ENCODE measurements at places on chromosomes 1 and 21. TPM values are rescaled to one million over a fixed set of nuclear protein-coding genes. Genes with fewer than 3 reads are reported as not detected.

- DNase-seq, result no peak
These were observed 19.7 kb downstream of the PBX1 start for GRCh38 chr1:164578479-164579200.

DNA sequence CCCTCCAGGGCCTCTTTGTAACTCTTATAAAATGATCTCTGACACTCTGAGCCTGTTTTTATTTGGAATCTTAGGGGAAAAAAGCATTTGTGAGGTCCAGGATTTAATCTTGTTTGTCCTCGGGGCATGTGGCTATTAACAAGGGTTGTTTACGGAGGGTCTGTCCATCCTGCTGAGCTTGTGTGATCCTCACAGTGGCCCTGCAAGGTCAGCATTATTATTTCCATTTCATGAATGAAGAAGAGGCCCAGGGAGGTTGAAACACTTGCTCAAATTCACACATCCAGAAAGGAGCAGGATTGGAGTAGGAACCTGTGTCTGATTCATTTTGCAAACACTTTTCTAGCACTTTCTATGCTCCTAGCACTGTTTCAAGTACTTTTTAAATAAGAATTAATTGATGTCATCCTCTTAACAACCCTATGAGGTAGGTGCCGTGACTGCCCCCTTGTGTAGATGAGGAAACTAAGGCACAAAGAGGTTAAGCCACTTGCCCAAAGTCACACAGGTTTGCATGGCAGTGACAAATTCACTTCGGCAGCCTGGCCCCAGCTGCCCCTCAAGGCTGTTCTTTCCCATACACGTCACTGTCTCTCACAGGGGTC lies 178.9 kb downstream of the MIS18A start:
- DNase-seq, result no peak

- DNase-seq, result no peak
These were observed 101.7 kb upstream of the FGGY start for GRCh38 chr1:59195151-59195550.

- no peak for DNase-seq
These were observed 594.7 kb upstream of the CAMK1G start for GRCh38 chr1:208988811-208989222.

DNA sequence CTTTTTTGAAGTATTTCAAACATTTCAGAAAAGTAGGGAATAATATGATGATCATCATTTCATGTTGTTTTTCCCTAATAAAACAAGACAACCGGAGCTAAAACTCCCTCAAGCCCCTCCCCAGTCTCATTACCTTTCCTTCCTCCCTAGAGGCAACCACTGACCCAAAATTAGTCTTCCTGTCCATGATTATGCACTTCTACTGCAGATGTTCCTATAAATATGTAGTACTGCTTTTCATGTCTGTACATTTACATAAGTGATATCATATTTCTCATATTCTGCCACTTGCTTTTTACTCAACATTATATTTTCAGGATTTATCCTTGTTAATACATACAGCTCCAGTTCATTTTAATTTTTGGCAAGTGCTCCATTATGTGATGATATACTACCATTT lies 58.7 kb upstream of the GOLT1A start:
- no peak for DNase-seq

DNA sequence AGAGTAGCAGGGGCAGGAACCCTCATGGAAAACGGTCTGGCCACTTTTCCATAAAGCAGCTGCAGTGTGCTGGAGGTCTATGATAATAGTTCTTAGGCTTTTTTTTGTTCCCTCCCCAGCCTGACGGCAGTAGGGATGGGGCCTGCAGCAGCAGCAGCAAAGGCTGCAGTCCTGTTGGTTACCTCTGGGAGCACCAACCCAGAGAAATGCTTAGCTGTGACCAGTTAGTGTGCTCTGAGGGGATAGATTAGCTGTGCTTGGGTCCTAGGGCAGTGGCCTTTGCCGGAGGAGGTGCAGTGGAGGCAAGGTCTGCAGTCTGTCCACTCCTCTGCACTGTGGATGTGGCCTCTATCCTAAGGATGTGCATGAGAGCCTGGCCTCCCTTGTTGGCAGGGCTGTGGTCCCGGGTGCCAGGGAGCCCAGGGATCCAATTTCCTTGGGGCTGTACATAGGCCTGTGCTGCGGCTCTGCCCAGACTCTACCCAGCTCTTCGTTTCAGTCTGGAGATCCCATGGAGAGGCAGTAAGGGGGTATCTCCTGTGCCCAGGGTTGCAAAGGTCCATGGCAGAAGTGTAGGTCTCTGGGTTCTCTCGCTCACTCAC lies 322.7 kb downstream of the PTBP2 start:
- no peak for DNase-seq

- DNase-seq, result no peak
These were observed 49.6 kb upstream of the IRF2BP2 start for GRCh38 chr1:234659538-234659937.

DNA sequence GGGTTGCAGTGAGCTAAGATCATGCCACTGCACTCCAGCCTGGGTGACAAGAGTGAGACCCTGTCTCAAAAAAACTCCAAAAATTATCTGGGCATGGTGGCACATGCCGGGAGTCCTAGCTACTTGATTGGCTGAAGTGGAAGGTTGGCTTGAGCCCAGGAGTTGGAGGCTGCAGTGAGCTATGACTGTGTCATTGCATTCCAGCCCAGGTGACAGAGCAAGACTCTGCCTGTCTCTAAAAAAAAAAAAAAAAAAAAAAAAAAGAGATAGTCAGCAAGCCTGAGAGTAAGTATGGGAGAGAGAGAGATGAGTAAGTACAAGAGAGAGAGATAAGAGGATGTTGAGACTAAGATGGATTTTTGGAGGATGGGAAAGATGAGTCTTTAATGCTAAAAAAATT lies 180.8 kb upstream of the CACYBP start:
- DNase-seq, result no peak

DNA sequence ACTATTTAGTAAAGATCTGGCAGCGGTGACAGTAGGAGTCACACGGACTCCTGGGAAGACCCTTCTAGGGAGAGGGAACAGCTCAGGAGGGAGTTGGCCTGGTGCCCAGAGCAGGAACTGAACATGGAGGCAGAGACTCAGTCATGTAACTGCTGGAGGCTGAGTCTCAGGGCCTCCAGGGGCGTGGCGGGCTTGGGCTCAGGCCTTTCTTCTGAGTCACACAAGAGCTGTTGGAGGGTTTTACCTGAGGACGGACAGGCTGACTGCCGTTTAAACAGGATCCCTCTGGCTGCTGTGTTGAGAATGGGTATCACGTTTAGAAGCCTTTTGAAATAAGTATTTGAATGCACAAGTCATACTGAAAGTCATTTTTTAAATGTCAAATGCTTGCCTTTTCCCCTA lies 7.2 kb upstream of the ETS2 start:
- no peak for DNase-seq

DNA sequence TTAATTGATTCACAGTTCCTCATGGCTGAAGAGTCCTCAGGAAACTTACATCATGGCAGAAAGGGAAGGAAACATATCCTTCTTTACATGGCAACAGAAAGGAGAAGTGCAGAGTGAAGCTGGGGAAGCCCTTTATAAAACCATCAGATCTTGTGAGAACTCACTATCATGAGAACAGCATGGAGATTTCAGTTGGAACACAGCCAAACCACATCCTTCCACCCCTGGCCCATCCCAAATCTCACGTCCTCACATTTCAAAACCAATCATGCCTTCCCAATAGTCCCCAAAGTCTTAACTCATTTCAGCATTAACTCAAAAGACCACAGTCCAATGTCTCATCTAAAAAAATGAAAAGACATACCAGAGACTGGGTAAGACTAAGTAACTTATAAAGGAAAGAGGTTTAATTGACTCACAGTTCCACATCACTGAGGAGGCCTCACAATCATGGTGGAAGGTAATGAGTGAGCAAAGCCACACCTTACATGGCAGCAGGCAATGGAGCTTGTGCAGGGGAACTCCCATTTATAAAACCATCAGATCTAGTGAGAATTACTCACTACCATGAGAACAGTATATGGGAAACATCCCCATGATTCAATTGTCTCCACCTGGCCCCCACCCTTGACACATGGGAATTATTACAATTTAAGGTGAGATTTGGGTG lies 105.2 kb downstream of the MRPL39 start:
- DNase-seq, result no peak

GRCh38 chr1:159987186-159987585 lies 33.1 kb upstream of the SLAMF9 start:
- DNase-seq, result no peak

- no peak for DNase-seq
These were observed 28.2 kb downstream of the STPG1 start for GRCh38 chr1:24385160-24385940.

DNA sequence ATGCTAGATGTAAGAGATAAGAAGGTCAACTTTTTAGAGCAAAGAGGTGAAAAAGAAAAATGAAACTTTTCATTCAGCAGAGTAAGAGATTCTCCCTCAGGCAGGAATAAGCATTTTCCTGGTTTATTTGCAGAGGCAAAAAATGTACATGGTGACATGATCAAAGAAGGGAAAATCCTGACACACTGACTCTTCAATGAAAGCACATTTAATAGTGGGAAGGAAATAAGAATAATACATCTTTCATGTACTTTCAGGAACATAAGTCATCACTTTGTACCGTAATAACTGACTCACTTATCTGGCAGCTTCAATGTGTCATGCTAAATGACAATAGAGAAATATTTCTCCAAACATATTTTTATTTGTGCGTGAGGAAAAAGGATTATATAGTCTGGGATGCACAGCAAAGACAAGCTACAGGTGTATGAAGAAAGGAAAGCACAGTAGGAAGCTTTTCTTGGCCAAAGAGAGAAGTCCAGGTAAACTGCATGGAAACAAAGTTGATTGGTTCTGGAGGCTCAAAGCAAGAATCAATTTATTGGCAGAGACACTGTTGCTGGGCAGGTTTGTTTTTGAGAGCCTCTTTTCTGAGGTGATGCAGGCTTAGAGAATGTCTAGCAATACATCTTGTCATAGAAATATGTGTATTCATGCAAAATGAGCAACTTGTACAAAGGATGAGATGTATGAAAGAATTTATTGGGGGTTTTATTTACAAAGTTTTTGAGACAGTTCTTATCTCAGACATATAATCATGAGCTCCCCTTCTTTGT lies 1409.0 kb downstream of the PLA2G4A start:
- no peak for DNase-seq

DNA sequence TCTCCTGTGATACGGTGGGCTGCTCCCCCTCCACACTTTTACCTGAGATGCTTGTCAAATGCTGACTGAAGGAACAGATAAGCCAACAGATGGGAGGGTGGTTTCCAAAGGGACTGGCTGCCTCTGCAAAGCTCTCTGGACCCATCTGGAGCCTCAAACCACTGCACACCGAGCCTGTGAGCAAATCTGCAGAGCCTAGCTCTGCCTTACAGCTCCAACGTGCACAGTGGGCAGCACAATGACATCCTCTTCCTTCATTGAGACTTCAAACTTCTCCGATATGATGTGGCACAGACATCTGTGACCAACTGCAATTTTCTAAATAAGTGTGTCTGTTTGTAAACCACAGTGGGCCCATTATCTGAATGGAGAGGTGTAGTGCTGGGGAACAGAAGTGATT lies 26.2 kb upstream of the KNCN start:
- DNase-seq, result no peak

DNA sequence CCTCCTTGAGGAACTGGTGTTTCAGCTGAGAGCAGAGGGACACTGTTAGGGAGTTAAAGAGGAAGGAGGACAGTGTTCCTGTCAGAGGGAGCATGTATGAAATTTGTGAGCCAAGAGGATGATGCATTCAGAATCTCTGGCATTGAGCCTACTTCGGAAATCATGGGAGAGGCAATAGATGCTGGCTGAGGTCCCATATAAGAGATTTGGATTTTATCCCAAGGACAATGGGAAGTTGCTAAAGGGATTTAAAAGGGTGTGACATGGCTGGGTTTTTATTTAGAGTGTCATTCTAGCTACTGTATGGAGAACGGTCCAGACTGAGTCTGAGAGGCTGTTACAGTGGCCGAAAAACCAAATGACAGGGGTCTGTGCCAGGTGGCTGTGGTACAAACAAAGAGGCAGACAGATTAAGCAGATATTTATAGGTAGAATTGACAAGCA lies 403.2 kb upstream of the B3GALT2 start:
- DNase-seq, result no peak

- DNase-seq, result no peak
These were observed 14.9 kb downstream of the APCS start for GRCh38 chr1:159602501-159602999.

GRCh38 chr1:183945428-183946319 lies 91.9 kb downstream of the COLGALT2 start:
- DNase-seq, result no peak

DNA sequence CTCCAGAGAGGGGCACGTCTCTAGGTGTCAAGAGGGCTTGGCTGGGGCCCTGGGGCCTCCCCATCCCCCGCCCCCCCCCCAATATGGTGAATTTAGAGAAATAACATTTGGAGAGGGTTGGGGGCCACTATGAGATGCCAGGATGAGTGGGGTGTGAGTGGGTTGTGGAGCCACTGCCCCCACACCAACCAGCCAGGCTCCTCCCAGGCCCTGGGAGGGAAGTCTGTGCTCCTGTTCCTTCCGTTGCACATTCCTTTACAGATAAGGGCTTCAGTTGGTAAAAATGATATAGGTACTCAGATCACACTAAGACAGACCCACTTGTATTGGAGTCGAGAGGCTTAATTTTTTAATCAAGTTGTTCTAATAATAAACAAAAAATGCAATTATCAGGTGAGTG lies 585 bp upstream of the PLEKHA6 start:
- DNase-seq, result no peak

DNA sequence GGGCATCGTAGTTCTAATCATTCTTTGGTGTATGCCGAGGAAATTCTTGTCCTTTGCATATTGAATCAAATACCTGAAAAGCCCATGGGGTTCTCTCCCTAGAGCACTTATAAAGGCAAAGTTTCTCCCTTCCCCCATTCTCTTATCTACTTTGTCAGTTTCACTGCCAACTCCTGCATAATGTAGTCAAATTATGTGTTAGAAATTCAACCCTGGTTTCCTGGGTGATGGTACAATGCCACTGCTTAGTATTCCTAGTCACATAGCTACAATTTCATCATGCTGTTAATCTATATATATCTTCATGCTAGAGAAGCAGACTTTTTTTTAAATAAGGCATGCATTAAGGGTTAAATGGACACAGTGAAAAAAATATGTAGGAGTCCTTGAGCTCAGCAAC lies 119.0 kb downstream of the PDE4B start:
- no peak for DNase-seq

GRCh38 chr21:32371913-32372314 lies 20.9 kb downstream of the URB1 start:
- no peak for DNase-seq

- DNase-seq, result no peak
These were observed 1.4 kb upstream of the RGS2 start for GRCh38 chr1:192807211-192808162.

GRCh38 chr1:170903961-170904360 lies 31.4 kb upstream of the MROH9 start:
- no peak for DNase-seq

- no peak for DNase-seq
These were observed 10.1 kb downstream of the ZNF644 start for GRCh38 chr1:91011726-91012125.

- DNase-seq, result no peak
These were observed 35.2 kb upstream of the OR2B11 start for GRCh38 chr1:247493106-247493505.

ADGRL4 gene
- total RNA-seq, result 81.8 TPM

TAL1 gene
- 11.0 TPM for total RNA-seq

GPR89B gene
- 8.4 TPM for total RNA-seq

TTLL10 gene
- 1.4 TPM for total RNA-seq

NBPF4 gene
- not detected for total RNA-seq

RXRG gene
- 1.4 TPM for total RNA-seq

LRP8 gene
- 9.9 TPM for total RNA-seq

PTGS2 gene
- total RNA-seq, result 35.0 TPM

FUCA1 gene
- 40.6 TPM for total RNA-seq

TNFRSF8 gene
- total RNA-seq, result 2.1 TPM

C1orf94 gene
- total RNA-seq, result not detected

Data from mesenteric fat pad (tissue), 1 donor.